Astrocyte of the hippocampus (primary cell): ENCODE measurements at places on chromosomes 6 and 20.

- DNase-seq = no peak
Measured at GRCh38 chr6:135141728-135142127, 39.4 kb upstream of the MYB start.

DNA sequence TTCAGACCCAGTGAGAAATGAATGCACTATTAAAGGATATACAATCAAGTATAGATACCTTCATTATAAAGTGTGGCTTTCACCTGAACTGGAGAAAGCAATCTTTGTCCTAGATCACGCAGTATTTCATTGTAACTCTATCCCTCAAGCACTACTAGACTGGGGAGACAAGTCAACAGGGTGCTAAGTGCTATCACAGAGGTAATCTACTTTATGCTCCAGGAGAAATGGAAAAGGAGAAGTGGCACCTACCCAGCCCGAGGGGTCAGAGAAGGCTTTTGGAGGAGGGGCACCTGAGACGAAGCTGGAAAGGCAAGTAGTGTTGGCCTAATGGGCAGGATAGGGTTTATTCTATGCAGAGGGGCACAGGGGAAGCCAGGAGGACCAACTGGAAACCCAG, 17.1 kb downstream of the ZHX3 start:
- no peak for DNase-seq

DNA sequence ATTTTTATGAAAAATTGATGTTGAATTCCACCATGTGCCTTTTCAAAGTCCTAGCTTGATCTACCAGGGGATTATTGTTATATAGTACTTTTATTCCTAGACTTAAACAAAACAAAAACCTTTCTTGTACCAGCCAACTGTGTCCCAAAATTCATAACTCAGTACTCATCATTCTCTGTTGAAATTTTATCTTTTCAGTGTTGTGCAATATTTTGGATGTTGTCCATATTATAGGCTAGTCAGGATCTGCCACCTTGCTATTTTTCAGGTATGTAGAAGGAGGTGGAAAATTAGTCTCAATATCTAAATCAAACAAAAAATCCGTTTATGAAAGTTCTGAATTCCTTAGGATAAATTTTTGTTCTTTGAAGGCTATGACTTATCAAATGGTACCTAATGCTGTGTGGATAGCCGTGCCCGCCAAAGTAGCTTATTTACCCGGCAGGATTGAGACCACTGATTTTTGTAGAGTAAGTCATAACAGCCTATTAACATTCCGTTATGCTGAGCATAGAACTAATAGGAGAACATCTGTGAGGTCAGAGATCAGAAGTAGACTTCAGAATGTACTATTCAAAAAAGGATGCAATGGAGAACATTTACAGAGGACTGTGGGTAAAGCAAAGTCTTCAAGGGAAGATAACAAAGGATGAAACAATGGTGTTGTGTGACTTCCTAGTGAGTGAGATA, 304.7 kb downstream of the SOX4 start:
- DNase-seq = no peak

- no peak for DNase-seq
Measured at GRCh38 chr20:35497780-35498189, 31.7 kb downstream of the C20orf173 start.

DNA sequence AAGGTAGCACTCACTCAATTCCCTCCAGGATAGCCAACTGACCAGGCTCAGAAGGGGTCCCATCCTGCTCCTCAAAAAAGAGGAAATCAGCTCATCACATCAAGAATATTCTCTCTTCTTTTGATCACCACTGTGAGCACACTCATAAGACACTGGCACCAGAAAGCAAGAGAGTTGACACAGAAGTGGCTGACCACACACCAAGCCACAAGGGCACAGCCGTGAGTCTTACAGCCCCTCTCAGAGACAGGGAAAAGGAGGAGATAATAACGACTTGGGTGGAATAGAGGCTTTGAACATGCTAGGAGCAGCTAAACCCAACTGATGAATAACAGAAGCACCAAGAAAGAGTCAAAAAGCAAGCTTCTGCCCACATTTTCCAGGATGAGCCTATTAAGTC, 249.1 kb upstream of the PREP start:
- no peak for DNase-seq
